ENCODE measurements at places on chromosomes 16 and 17.

DNA sequence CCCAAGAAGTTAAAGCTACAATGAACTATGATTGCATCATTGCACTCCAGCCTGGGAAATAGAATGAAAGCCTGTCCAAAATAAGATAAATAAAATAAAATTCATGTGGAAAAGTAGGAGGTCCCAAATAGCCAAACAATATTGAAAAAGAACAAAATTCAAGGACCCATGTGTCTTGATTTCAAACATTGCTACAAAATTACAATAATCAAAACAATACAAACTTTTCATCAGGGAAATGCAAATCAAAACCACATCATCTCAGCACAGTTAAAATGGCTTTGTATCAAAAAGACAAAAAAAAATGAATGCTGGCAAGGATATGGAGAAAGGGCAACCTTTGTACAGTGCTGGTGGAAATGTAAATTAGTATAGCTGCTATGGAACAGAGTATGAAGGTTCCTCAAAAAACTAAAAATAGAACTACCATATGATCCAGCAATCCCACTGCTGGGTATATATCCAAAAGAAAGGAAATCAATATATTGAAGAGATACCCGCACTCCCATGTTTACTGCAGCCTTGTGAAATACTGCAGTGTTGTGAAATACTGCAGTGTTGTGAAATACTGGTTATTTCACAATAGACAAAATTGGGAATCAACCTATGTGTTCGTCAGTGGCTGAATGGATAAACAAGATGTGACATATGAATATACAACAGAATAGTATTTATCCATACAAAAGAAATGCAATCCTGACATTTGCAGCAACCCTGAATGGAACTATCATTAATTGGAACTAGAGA is 24.5 kb upstream of the ZNF287 start:
- no peak overlapping the region for H3K4me3 ChIP-seq
- H3K36me3 ChIP-seq, result no peaks in the 10 kb centered on the region
- H3K4me1 ChIP-seq, result no peaks in the 10 kb centered on the region
- H3K27me3 ChIP-seq, result no peaks in the 10 kb centered on the region

DNA sequence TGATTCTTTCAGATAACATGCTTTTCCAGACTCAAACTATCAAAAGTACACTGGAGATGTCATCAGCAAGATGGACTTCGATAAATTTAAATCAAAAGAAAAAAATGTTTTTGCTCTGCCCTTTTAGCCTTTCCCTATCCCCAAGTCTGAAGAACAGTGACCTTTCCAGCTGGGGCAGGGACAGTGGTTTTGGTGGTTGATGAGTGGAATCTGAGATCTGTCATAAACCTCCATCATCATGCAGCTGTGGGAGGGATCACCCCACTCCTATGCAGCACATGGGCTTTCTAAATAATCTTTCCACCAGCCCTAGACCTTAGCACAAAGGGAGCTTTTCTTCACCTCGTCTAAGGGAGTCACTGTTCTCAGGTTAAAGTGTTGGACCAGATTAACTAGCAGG is 869.5 kb upstream of the SOX9 start:
- no peak overlapping the region for H3K4me3 ChIP-seq
- no peak overlapping the region for H3K27ac ChIP-seq
- H3K4me1 ChIP-seq, result no peaks in the 10 kb centered on the region
- DNase-seq, result no peak

GRCh38 chr16:1539720-1540555 is 6.5 kb downstream of the TMEM204 start:
- no peaks in the 10 kb centered on the region for H3K36me3 ChIP-seq
- no peak for DNase-seq
- H3K27ac ChIP-seq, result no peak overlapping the region
- no peak overlapping the region for H3K4me3 ChIP-seq

DNA sequence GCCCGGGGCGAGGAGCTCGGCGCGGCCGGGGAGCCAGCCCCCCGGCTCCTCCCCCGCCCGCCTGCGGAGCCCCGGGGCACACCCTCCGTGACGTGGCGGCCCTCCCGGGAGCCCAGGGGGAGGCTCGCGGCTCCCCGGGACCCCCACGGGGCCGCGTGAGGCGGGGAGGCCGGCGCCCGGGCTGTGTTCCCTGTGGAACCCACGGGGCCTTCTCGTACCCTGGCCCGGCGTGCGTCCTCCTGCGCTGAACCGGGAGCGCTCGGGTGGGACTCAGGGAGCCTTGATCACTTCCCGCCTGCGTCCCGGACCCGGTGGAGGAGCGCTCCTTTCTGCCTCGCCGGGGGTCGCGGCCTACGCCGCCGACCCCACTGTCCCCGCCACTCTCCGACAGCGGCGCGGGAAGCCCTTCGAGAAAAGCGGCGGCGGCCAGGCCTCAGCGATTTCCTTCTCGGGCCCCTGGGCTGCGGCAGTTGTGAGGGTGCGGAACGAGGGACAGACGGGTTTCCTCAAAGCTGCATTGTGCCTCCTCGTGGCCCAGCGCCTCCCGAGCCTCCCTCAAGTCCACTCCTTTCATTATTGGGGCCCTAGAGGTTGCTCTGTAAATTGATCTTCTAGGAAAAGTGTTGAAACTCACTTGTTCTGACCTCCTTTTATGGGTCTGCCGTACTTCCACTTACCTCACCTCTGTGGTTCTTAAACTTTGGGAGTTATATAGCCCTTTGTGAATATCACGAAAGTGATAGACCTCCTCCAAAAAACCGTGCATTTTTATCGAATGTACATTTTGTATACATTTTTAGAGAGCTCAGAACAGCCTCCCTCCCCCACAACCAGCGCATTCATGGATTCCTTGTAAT is 597 bp downstream of the LIG3 start:
- H3K27ac ChIP-seq, result peak overlapping the region; percentile 93
- peak overlapping the region; percentile 75 for H3K4me3 ChIP-seq
- 0 out of 2 replicates have a peak, but pooled peaks cover 10% of the 10 kb centered on the region for H3K4me1 ChIP-seq
- DNase-seq, result peak; percentile 86
- no peaks in the 10 kb centered on the region for H3K27me3 ChIP-seq

GRCh38 chr17:50364061-50364458 is 8.9 kb downstream of the MRPL27 start:
- H3K36me3 ChIP-seq, result peaks cover 15% of the 10 kb centered on the region
- H3K27ac ChIP-seq, result peak overlapping the region; percentile 46
- H3K27me3 ChIP-seq, result no peaks in the 10 kb centered on the region

GRCh38 chr16:78415013-78415412 is 315.6 kb downstream of the WWOX start:
- H3K4me1 ChIP-seq, result no peaks in the 10 kb centered on the region
- H3K27ac ChIP-seq, result no peak overlapping the region
- no peak for DNase-seq
- no peak overlapping the region for H3K4me3 ChIP-seq
- no peaks in the 10 kb centered on the region for H3K36me3 ChIP-seq
- no peaks in the 10 kb centered on the region for H3K27me3 ChIP-seq

- no peak overlapping the region for H3K27ac ChIP-seq
- H3K4me3 ChIP-seq, result no peak overlapping the region
- DNase-seq, result no peak
- no peaks in the 10 kb centered on the region for H3K4me1 ChIP-seq
- H3K36me3 ChIP-seq, result no peaks in the 10 kb centered on the region
These were observed 486.1 kb upstream of the SALL1 start for GRCh38 chr16:51636920-51637769.

DNA sequence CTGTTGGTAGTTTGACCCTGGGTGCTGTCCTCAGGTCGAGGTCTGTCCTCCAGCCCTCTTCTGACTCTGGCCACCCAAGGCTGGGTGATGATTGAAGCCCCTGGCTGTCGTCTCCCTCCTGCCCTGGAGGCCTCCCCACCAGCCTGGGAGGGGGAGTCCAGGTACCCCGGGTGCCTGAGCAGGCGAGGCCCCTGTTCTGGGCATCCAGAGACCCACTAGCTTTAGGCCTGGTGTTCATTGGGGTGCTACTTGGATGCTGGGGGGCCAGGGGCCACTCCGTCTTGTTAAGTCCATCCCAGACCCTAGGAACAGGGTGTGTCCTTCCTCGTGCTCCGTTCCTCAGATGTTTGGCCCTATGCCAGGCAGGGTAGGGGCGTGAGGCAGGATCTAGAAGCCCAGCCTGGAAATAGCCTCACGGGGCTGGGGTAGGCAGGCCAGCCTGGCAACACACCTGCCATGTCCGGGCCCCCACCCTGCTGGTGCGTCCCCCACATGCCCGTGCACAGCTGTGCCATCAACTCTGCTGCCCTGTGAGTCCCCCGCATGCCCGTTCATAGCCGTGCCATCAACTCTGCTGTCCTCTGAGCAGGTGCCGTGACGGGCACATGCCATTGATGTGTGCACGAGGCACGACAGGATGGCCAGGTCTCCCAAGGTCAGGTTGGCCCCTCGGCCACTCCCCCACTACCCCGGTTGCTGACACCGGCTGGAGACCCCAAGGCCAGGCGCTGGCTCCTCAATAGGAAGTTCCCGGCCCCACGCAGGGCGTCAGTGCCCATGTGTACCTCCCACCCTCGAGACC is 36.9 kb downstream of the GINS2 start:
- no peaks in the 10 kb centered on the region for H3K27me3 ChIP-seq
- H3K4me1 ChIP-seq, result no peaks in the 10 kb centered on the region

DNA sequence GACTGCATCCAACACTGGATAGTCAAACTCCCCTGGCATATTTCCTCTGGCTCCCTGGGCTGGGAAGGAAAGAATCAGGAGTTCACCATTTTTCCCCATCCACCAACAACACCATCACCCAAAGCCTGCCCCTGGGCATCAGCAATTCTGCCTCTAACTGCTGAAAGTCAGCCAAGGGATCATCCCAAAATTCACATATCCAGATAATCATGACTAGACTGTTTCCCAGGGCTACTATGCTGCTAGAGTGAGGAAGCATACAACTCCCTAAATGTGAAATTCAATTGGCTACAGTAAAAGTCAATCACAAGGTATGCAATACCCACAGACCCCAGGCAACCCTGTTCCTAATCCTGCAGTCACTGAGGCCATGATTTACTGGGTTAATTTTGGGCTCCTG is 230.6 kb downstream of the C16orf95 start:
- no peak for DNase-seq
- no peaks in the 10 kb centered on the region for H3K36me3 ChIP-seq
- no peaks in the 10 kb centered on the region for H3K4me1 ChIP-seq
- no peak overlapping the region for H3K27ac ChIP-seq

DNA sequence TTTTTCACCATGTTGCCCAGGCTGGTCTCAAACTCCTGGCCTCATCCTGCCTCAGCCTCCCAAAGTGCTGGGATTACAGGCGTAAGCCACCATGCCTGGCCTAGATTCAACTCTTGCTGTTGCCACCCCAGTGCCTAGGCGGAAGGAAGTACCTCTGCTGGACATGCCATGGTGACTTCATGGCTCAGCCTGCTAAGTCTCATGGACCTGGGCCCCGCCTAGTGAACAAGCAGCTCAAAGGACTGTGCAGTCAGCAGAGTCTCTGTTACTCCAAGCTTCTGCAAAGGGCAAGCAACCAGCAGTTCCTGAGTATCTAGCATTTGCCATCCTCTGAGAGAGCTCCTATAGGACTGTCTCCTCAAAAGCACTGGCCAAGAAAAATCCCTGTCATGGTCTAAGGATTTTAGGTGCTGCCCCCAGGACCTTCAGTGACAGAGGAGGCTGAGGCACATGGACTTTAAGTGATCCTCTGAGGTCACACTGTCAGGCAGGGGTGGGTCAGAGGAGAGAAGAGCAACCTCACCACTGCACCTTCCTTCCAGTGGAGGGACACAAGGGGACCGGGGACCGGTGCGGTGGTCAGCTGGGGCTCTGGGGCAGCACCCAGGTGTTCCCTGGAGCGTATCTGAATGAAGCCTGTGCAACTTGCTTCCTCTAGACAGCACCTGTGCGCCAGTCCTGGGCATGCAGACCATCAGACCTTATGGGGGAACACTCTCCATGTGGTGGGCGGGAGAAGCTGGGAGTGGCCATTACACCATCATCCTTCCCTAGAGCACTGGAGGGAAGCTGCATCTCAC is 71.3 kb downstream of the IL21R start:
- no peak for DNase-seq
- no peaks in the 10 kb centered on the region for H3K4me1 ChIP-seq
- H3K27me3 ChIP-seq, result no peaks in the 10 kb centered on the region
- H3K27ac ChIP-seq, result peak overlapping the region; percentile 2

- H3K4me1 ChIP-seq, result no peaks in the 10 kb centered on the region
- H3K4me3 ChIP-seq, result no peak overlapping the region
- no peaks in the 10 kb centered on the region for H3K27me3 ChIP-seq
- DNase-seq, result no peak
These were observed 142.6 kb upstream of the CRHR1 start for GRCh38 chr17:45641541-45641940.

- no peaks in the 10 kb centered on the region for H3K36me3 ChIP-seq
- no peaks in the 10 kb centered on the region for H3K27me3 ChIP-seq
- DNase-seq, result no peak
- H3K4me1 ChIP-seq, result 0 out of 2 replicates have a peak, but pooled peaks cover 4% of the 10 kb centered on the region
- no peak overlapping the region for H3K27ac ChIP-seq
These were observed 20.5 kb upstream of the WIPF2 start for GRCh38 chr17:40198576-40198975.

DNA sequence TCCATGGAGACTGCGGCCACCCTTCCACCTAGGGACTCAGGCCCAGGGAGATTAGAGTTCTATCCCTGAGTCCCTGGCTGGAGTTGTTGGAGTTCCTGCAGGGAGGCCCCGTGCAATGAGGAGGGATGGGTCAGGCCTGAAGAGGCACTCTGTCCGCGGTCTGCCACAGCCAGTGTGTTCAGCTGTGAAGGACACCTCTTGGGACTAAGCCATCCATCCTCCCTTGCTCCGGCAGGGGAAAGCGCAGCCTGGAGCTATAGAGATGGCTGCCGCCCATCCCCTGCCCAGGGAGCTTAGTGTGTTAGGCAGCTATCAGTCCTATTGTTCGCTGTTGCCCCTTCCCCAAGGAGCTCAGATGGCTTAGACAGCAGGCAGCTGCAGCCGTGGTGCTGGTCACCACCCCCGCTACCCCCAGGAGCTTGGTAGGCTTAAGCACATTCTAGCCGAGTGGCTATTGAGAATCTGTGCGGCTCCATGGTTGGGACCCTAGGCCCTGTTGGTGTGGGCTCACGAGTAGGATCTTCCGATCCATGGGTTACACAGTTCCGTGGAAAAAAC is 141.3 kb downstream of the CYB561 start:
- no peaks in the 10 kb centered on the region for H3K36me3 ChIP-seq
- no peak for DNase-seq
- H3K27ac ChIP-seq, result no peak overlapping the region
- no peak overlapping the region for H3K4me3 ChIP-seq
- H3K4me1 ChIP-seq, result no peaks in the 10 kb centered on the region
- H3K27me3 ChIP-seq, result no peaks in the 10 kb centered on the region
